ENCODE measurements at places on chromosomes 1 and 21.

DNA sequence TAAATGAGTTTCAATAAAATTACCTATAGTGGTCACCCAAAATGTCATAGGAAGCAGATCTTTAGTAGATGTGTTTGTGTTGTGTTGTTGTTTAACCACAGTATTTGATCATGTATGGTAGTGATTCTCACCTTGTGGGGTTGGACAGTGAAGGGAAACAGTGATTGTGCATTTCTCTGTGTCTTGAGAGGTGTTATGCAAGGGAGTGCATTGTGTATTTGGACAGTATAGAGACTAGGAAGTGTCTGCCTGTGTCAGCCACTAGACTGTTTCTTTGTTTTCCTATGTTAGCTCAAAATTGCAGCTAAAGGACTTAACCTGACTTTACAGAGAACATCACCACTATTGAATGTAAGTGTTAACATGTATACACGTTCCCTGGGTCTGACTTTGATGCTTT, 6.0 kb downstream of the RGS2 start:
- no peak for DNase-seq

DNA sequence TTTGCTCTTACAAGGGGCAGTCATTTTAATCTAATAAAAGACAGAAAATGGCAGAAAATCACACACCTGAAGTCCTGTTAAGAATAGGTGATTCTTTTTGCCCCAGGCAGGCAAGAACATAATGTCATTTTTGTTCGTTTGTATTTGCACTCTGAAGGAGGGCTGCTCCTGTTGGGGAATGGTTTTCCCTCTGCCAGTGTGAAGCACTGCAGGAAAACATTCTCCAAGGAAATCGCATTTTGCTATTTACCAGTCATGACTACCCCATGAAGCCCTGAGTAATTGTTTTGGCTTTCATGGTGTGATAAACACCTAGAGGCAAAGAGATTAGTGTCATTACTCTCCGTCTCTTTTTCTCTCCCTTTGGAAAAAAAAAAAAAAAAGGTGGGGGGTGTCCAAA, 345.5 kb downstream of the NTNG1 start:
- DNase-seq, result peak; percentile 28

GRCh38 chr1:14923727-14924452, 229.7 kb upstream of the TMEM51 start:
- DNase-seq, result no peak

- no peak for DNase-seq
These were observed 56.7 kb downstream of the LRRN2 start for GRCh38 chr1:204628868-204629267.

GRCh38 chr1:90476411-90476810, 240.7 kb downstream of the BARHL2 start:
- no peak for DNase-seq

DNA sequence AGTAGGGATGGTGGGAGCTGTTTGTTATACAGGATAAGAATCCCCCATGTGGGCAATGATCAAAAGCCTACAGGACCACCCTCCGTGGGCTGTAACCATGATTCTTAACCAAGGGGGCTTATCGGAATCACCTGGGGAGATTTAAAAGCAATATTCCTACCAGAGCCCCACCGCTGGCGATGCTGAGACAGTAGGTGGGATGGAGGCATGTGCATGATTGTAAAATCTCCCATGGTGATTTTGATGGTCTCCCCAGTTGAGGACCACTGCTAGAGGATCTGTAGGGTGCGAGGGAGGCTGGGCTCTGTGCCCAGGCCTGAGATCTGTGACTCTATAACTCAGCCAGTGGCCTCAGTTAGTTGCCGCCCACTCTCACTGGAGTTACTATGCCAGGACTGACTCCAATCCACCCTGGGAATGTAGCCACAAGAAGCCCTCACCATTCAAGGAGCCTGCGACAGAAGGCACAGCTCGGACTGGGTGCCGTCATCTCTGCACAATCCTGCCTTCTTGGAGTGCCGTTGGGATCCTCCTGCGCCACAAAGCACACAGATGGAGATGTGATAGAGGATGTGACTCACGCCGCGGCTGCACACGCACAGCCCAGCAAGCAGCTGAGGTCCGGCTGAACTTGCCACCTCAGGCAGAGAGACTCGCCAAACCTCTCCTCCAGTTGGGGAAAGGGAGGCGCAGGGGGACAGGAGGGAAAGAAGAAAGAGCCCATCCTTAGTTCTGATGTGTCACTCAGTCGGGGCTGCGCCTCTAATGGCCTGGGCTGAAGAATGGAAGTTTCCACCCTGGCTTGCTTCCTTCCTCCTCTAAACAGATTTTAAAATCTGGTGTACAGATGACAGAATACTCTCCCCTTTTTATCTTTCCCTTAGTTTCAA, 26.5 kb downstream of the AKNAD1 start:
- no peak for DNase-seq

- DNase-seq, result no peak
These were observed 32.5 kb upstream of the FHAD1 start for GRCh38 chr1:15214527-15214926.

- no peak for DNase-seq
These were observed 44.4 kb downstream of the RPS6KC1 start for GRCh38 chr1:213095467-213095866.

- DNase-seq, result no peak
These were observed 34.9 kb upstream of the F13B start for GRCh38 chr1:197101978-197102377.

DNA sequence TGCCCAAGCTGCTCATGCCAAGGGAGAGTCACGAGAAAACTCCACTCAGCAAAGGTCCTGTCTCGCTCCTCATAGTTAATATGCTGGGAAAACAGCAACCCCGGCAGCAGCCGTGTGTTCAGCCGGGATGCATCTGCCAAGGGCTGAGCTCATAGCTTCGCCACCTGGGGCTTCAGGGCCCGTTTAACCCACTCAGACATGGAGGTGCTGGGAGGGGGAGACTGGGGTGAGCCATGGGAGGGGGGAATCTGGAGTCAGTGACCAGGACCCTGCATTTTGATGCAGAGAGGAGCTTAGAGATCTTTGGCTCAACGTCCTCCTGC, 283.4 kb downstream of the PTPRU start:
- DNase-seq, result no peak

DNA sequence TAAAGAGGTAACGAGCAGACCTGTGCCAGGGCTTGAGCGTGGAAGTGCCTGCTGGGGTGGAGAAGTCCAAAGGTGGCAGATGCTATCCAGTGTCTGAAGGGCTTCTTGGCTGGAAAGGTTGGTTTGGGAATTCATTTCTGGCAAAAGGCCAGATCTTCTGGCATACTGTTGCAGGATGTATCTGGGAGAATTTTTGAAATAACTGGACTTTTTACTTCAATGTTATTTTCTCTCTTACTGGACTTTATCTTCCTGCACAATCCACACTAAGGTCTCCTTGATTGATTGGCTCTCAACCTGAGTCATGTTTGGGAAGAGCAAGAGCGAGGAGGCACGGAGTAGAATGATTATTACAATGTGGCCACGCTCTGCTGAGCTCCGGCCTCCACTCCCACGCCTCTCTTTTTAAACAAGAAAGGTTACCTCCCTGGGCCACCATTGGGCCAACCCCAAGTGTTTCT, 278.4 kb downstream of the TM2D1 start:
- no peak for DNase-seq

GRCh38 chr1:47280142-47280541, 33.8 kb downstream of the STIL start:
- DNase-seq, result no peak

DNA sequence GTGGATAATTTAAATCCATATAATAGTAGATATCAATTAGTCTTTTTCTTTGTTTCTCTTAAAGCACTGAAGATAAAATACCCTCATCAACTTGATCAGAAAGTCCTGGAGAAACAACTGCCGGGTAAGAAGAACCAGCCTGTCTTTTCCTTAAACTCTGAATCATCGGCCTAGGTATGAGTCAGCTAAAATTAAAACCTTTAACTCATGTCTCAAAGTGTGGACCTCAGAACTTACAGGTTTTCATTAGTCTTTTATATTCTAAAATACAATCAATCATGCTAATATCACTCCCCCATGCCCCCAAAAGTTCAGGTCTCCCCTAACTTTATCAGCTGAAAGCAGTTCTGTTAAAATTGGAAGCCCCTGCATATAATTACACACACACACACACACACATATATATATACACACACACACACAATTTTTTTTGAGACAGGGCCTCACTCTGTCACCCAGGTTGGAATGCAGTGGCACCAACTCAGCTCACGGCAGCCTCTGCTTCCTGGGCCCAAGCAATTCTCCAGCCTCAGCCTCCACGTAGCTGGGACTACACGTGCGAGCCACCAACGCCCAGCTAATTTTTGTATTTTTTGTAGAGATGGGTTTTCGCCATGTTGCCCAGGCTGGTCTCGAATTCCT, 61.3 kb downstream of the B3GALNT2 start:
- no peak for DNase-seq
